Pericardium fibroblast (primary cell): ENCODE measurements at places on chromosomes 1 and 21. TPM values are rescaled to one million over a fixed set of nuclear protein-coding genes. Genes with fewer than 3 reads are reported as not detected.

Gene NBPF20
- total RNA-seq: 1.4 and 3.5 TPM in 2 replicates

Gene GPR61
- not detected in 2 replicates for total RNA-seq

Gene TSPEAR
- total RNA-seq: not detected in 2 replicates

Gene WNT3A
- not detected in 2 replicates for total RNA-seq

Gene CYP4B1
- not detected in 2 replicates for total RNA-seq

Gene OMA1
- 26.4 and 31.2 TPM in 2 replicates for total RNA-seq

Gene SH3BGR
- 0.23 and 3.1 TPM in 2 replicates for total RNA-seq

Gene TTC22
- not detected in 2 replicates for total RNA-seq
